ENCODE measurements at places on chromosomes 2 and 18. TPM values are rescaled to one million over a fixed set of nuclear protein-coding genes. Genes with fewer than 3 reads are reported as not detected.

GRCh38 chr2:207734636-207735512 lies 23.4 kb downstream of the CCNYL1 start:
- H3K4me3 ChIP-seq: no peak overlapping the region
- no peak overlapping the region for H3K27ac ChIP-seq
- no peaks in the 10 kb centered on the region for H3K27me3 ChIP-seq
- H3K36me3 ChIP-seq: no peaks in the 10 kb centered on the region
- no peak for DNase-seq

DNA sequence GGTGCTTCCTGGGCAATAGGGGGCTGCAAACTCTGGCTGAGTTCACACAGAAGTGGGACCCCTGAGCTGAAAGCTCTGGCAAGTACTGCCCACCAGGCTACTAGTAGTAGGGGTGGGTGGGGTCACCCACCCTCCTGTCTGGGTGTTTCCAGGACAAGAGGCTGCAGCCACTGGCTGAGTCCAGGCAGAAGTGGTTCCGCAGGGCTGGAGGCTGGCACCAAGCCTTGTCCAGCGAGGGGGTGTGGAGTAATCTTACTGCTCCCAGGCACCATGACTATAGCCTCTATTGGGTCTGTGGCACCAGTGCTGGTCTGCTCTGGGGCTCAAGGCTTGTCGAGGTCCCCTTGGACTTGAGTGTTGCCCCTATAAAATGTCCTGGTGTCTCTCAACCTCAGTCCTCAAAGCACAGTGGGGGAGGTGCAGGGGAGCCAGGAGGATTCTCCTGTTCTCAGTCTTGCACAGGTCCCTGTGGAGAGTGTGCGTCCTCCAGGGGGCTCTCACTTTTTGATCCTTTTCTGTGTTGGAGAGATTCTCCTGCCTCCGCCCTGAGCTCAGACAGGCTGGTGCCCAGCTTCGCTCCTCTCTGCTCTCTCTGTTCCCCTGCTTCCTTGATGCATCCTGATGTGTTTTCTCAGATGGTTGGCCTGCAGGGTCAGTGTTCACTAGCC lies 48.1 kb downstream of the NUP35 start:
- no peaks in the 10 kb centered on the region for H3K27me3 ChIP-seq
- DNase-seq: no peak
- H3K4me1 ChIP-seq: no peaks in the 10 kb centered on the region
- no peak overlapping the region for H3K4me3 ChIP-seq

DNA sequence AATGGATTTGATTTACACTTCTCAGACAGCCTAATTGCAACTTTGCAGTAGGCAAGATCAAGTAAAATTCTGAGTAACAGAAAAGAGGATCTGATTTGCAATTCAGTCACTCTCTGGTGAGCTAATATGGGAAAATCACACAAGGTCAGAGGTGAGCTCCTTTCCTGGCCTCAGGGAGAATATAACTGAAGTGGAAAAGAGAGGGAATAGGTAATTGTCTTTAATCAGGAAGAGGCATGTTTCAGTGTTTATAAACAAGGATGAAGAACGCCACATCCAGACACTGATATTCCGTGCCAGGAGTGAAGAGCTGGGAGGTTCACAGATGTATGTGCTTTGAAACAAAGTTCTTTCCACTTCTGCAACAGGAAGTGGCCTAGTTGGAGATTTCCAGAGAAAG lies 127.1 kb downstream of the ETAA1 start:
- no peaks in the 10 kb centered on the region for H3K4me1 ChIP-seq
- no peaks in the 10 kb centered on the region for H3K36me3 ChIP-seq

DNA sequence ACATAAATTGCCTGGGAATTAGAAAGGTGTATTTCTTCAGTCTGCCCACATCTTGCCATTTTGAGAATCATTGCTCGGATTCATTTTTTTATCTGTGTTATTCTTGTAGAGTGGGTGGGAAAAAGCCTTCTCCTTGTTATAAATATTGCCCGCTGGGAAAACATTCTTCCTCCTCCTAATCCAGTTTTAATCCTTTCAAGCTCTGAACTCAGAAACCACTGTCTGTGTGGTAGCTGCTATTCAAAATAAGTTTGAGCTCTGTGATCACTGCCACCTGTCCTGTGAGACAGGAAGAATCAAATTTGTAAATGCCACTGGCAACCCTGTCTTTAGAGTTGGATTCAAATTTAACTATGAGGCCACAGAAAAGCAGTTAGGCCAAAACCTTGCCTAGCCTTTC lies 1875.2 kb upstream of the PIK3C3 start:
- H3K27ac ChIP-seq: no peak overlapping the region
- H3K36me3 ChIP-seq: no peaks in the 10 kb centered on the region
- no peak for DNase-seq
- H3K27me3 ChIP-seq: no peaks in the 10 kb centered on the region
- H3K4me1 ChIP-seq: no peaks in the 10 kb centered on the region
- H3K4me3 ChIP-seq: no peak overlapping the region

- no peaks in the 10 kb centered on the region for H3K4me1 ChIP-seq
- H3K36me3 ChIP-seq: no peaks in the 10 kb centered on the region
- H3K27ac ChIP-seq: no peak overlapping the region
- DNase-seq: no peak
- H3K4me3 ChIP-seq: no peak overlapping the region
Observed at GRCh38 chr18:63705401-63705800, 2.6 kb downstream of the SERPINB11 start.

DNA sequence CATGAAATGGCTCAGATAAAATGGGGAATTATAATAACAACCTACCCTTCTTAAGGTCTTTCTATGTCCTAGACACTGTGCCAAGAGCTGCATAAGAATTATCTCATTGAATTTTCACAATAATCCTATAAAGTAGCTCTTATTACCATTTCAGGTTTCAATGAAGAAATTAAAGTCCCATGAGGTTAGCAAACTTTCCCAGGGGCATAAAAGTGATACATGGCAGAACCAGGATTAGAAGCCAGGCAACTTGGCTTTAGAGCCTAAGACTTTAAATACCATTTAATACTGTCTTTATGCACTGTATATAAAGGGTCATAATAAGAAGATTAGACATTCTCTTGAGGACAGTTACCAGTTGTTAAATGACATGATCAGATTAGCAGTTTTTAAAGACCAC lies 130.1 kb downstream of the GCA start:
- H3K27ac ChIP-seq: no peak overlapping the region
- H3K4me1 ChIP-seq: peaks cover 41% of the 10 kb centered on the region
- no peaks in the 10 kb centered on the region for H3K27me3 ChIP-seq
- H3K36me3 ChIP-seq: no peaks in the 10 kb centered on the region

DNA sequence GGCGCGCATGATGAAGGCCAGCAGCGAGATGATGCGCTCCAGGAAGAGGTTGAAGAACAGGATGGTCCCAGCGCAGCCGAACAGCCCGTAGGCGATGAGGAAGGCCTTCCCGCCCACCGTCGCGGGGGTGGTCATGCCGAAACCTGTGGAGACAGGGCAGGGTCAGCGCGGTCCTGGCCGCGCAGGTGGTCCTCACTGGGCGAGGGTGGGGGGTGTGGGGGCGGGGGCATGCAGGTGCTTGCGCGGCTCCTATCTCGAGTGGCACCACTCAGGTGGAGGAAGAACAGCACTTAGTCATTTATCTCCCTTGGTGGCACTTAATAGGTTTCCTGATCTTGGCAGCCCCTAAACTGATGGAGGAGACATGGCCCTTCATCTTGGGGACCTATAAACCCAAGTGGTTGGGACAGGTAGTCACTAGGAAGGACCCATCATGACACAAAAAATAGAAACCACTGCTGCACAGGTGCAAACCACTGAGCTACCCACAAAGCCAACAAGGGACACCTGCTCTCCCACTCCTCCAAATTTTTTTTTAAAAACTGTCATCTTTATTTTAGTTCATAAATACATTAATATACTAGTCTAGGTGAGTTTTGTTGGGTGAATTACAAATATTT lies 118.8 kb downstream of the MSH2 start:
- H3K36me3 ChIP-seq: no peaks in the 10 kb centered on the region
- H3K27me3 ChIP-seq: no peaks in the 10 kb centered on the region
- peaks cover 14% of the 10 kb centered on the region for H3K4me1 ChIP-seq
- no peak for DNase-seq
- no peak overlapping the region for H3K4me3 ChIP-seq

IL37 gene
- not detected for total RNA-seq

SGPP2 gene
- 4.9 TPM for total RNA-seq

Measured in body of pancreas (tissue), 4 donors.